Upper lobe of left lung (tissue), 6 donors: ENCODE measurements at places on chromosomes 5 and 9.

DNA sequence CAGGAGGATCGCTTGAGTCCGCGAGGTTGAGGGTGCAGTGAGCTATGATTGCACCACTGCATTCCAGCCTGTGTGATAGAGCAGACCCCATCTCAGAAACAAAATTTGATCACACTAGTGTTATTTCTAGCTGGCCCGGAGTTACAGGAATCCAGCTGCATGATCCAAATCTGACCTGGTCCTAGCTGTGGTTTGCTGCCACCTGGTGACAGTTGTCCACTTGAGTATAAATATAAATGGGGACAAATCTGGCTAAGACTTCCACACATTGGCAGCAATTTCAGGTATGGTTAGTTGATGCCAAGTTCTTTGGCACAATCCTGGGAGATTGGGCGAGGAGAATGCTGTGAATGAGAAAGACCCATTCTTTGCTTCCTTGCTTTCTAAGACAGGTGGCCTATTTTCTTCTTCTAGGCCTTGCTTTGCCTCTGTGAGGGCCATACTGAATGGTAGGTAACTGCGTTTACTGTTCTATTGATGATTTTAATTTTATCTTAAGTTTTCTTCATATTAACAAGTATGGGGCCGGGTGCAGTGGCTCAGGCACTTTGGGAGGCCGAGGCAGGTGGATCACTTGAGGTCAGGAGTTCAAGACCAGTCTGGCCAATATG, 35.4 kb downstream of the UBE2R2 start:
- DNase-seq = peak; percentile 77

DNA sequence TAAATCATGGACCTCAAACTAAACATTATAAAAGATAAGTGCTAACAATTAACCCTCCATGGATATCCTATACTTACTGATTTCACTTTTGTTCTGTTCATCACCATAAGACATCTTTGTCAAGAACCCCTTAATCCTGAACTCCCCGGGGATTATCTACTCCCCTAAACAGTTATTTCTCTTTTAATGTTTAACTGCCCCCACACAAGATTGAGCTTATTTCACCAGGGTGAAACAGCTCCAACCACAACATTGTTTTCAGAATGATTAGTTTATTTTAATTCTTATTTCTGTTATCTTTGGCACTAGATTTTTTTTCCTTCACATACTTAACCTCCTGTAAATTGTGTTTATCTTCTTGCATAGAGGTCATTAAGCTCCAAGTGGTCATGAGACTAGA, 103.2 kb upstream of the HCN1 start:
- DNase-seq = no peak

DNA sequence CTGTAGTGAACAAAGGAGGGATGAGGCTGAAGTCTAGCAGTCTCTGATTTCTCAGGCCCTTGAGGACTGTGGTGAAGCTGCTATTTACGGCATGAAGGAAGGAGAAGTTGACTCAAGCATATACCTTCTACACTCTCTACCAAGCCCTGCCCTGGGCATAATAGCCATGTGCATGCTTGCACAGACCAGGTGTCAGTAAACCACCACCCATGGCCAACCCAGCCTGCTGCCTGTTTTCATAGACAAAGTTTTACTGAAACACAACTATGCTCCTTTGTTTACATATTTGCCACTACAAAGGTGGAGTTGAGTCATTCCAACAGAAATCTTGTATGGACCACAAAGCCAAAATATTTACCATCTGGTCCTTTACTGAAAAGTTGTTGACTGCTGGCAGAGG, 126.9 kb downstream of the PAPPA start:
- DNase-seq = no peak

DNA sequence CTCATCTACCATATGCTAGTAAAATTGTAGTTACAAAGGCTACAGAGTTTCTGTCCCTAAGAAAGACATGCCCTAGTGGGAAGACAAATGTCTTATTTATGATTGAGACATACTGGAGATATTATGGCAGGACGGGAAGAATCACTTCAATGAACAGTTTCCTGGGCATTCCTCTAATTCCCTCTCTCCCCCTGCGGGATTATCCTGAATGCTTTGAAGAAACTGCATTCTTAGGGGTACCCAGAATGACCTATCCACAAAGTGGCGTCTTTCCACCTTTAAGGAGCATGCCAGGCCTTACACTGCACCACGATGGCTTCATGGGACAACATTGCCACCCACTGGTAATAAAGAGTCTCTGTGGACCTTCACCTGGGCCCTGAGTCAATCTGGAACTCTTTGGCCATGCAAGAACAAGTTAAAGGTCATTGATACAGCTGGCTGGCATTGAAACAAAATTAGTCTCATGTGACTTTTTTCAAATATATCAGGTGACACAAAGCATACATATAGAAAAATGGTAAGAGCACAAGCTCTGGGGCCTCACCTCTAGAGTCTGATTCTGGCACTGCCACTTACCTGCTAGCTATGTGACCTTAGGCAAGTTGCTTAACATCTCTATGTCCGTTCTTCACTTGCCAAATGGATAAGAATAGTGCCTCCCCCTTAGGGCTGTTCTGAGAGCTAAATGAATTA, 32.0 kb downstream of the ANKRD55 start:
- no peak for DNase-seq

GRCh38 chr9:91818225-91818585, 131.8 kb downstream of the ROR2 start:
- DNase-seq = no peak

- DNase-seq = no peak
Measured at GRCh38 chr5:128380337-128380736, 157.7 kb downstream of the FBN2 start.

GRCh38 chr5:126070481-126070880, 352.7 kb upstream of the GRAMD2B start:
- no peak for DNase-seq

GRCh38 chr9:114484854-114485443, 20.3 kb downstream of the WHRN start:
- no peak for DNase-seq

- no peak for DNase-seq
Measured at GRCh38 chr5:39370555-39371366, 6.5 kb upstream of the C9 start.

GRCh38 chr5:6447384-6448140, 1.1 kb upstream of the UBE2QL1 start:
- DNase-seq = no peak

DNA sequence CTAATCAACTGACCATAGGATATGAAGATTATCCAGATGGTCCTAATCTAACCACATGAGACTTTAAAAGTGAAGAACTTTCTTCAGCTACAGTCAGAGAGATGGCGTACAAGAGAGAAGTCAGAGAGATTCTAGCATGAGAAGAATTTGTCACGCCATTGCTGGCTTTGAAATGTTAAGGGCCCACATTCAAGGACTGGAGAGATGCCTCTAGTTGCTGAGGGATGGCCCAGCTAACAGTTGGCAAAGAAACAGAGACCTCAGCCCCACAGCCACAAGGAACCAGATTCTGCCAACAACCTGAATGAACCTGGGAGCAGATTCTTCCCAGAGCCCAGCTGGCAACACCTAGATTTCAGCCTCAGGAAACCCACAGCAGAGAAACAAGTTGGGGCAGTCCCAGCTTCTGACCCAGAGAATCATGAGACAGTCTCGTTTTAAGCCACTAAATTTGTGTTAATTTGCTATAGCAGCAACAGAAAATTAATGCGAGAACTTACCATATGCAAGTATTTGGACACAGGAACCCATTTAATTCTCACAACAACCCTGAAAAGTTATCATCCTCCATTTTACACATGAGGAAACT, 132.0 kb downstream of the MLLT3 start:
- DNase-seq = no peak

DNA sequence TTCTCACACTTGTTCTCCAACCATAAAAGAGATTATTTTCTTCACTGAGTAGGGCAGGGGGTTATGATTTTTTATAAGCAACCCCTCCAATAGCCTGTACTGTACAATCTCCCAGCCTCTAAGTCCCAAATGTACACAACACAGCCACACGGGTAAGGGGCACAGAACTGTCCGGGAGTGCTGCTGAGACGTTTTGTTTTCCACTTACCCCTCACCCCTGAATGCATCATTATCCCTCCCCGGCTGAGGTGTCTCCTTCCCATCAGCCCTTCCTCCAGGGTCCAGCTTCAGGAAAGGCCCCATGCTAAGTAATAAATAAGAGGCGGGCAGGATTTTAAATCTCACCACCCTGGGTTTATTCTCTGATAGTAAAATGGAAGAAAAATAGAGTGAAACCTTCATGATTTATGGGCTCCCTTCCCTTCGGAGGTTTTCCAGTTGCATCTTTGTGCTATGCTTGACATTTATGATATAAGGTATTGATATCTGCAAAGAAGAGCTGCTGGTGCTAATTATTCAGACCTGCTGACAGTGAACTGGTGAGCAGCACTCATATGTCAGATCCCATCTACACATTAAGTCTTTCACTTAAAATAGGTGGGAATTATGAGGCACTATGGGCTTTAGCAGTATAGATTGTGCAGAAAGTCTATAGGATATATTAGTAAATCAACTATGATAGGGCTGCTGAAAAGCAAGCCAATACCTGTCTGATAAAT, 67.2 kb upstream of the MEGF10 start:
- no peak for DNase-seq

- no peak for DNase-seq
Measured at GRCh38 chr5:41507501-41507900, 2.9 kb downstream of the PLCXD3 start.

- no peak for DNase-seq
Measured at GRCh38 chr9:81373294-81373693, 316.1 kb downstream of the TLE1 start.

DNA sequence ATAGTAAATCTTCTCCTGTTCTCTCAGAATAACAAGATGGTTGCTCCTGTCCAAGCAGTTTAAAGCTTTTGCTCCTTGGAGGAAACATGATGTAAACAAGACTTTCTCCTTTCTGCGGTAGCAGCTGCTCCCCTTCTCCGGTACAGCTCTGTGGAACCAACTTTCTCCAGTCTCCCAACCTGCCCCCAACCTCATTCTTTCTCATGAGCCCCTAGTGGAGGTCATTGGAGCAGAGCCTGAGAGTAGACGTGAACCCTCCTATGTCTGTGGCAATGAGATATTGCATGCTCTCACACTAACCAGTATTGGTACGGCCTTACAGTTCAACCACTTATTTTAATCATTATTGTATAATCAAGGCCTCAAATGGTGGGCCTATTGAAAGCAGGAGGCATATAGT, 483.8 kb upstream of the CDH10 start:
- DNase-seq = no peak

DNA sequence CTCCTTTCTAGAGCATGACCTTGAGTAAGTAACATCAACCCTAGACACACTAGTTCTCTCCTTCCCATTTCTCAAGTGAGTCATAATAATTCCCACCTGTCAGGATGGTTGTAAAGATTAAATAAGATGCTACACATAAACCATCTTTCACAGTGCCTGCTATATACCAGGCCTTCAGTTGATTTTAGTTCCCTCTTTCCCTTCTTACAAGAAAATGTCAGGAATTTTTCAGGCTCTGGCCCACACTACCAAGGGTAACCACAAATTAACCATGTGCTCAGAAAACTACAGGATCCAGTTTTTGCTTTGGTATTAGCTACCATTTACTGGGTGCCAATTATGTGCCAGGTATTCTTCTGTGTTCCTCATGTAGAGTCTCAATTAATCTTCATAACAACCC, 42.7 kb upstream of the RARS1 start:
- DNase-seq = no peak

DNA sequence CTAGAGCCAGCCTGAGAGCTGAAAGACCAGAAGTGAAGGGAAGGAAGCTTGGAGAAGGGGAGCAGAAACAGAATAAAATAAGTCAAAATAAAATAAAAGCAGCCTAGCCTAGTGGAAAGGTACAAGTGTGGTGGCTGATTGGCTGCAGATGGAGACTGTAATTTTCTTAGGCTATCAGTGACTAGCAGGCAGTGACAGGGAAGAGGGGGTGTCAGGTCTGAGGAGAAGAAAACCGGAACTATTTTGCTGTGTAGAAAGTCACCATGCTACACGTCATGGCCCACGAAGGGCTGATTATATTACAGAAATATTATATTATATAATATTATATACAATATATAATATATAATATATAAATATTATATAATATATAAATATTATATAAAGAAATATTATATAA, 98.1 kb upstream of the TAF11L2 start:
- DNase-seq = no peak

DNA sequence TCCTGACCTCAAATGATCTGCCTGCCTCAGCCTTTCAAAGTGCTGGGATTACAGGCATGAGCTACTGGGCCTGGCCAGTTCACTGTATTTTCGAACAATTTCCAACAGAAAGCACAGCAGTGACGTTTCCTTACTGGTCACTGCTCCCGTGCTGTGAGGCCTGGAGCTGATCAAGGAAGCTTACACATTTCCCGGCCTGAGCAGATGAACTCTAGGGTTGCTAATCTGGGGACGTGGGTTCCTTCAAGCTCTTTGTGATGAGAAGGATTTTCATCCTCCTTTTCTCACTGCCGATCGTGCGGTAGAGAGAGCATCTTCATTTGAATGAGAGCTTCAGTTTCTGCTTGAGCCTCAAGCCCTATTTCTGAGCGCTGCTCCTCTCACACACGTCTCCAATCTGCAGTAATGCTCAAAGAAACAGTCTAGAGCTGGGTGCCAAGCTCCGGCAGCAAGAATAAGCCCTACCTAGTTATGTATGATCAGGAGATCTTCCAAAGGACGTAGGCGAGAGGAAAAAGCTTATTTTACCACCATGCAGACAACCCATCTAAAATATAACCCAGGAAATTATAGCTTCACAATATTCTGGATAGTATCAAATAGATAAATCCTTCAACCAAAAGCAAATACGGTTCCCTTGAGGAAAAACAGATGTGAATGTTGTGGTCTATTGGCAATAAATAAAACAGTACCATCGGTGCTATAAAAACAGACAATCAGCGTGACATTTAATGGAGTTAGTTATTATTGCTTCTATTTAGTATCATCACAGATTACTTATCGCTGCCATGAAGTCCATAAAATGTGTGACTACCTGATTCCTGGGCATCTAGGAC, 7.3 kb upstream of the SPATA24 start:
- DNase-seq = no peak

DNA sequence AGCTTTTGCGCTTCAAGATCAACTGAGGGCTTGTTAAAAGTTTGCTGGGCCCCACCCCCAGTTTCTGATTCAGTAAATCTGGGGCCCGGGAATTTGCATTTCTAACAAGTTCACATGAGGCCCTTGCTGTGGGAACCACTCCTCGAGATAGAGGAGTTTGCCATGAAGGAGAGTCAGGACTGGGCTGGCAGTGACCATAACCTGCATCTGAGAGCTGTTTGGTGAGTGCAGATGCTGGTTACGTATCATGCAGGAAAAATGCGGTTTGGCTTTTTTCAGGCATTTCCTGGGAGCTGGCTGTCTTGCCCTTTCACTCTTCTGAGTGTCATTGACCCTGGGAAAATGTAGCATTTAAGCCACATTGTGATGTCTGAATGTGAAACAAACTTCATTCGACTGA, 9.4 kb upstream of the ANGPTL2 start:
- no peak for DNase-seq
